ENCODE measurements at places on chromosomes 2 and 18. TPM values are rescaled to one million over a fixed set of nuclear protein-coding genes. Genes with fewer than 3 reads are reported as not detected.

The RTP5 gene
- not detected for polyA plus RNA-seq

The ANKRD53 gene
- polyA plus RNA-seq: 8.9 TPM

The SDC1 gene
- 6.0 TPM for polyA plus RNA-seq

The ATP6V1C2 gene
- polyA plus RNA-seq: 0.79 TPM

The FSIP2 gene
- polyA plus RNA-seq: 0.12 TPM

The SPOPL gene
- polyA plus RNA-seq: 5.7 TPM

The STK39 gene
- polyA plus RNA-seq: 33.7 TPM

The DNER gene
- 1.4 TPM for polyA plus RNA-seq

The TTC39C gene
- polyA plus RNA-seq: 20.7 TPM

The CCDC178 gene
- polyA plus RNA-seq: 12.9 TPM

The ZAP70 gene
- 0.56 TPM for polyA plus RNA-seq

The REL gene
- 6.3 TPM for polyA plus RNA-seq

The TSPYL6 gene
- not detected for polyA plus RNA-seq

The ZNF385B gene
- polyA plus RNA-seq: 6.2 TPM

The SULT1C4 gene
- 3.3 TPM for polyA plus RNA-seq

The DQX1 gene
- 0.31 TPM for polyA plus RNA-seq

The NTSR2 gene
- 1.3 TPM for polyA plus RNA-seq

The IL18RAP gene
- polyA plus RNA-seq: 5.9 TPM

The SNX17 gene
- polyA plus RNA-seq: 49.3 TPM

The GCA gene
- polyA plus RNA-seq: 56.0 TPM

The SERPINB10 gene
- polyA plus RNA-seq: not detected

The EML6 gene
- polyA plus RNA-seq: 0.85 TPM

The TCF23 gene
- 0.18 TPM for polyA plus RNA-seq

The SIX3 gene
- polyA plus RNA-seq: not detected

The CXCR1 gene
- polyA plus RNA-seq: 0.09 TPM

The REEP1 gene
- polyA plus RNA-seq: 2.2 TPM

The CTDSP1 gene
- 72.0 TPM for polyA plus RNA-seq

The DIS3L2 gene
- 10.2 TPM for polyA plus RNA-seq

The UGT1A3 gene
- polyA plus RNA-seq: not detected

The ALPI gene
- 0.02 TPM for polyA plus RNA-seq

The PDCD1 gene
- polyA plus RNA-seq: 0.73 TPM

The SKOR2 gene
- polyA plus RNA-seq: not detected

The LYG2 gene
- polyA plus RNA-seq: not detected

The UGT1A10 gene
- polyA plus RNA-seq: 0.59 TPM

The ARPC2 gene
- 309 TPM for polyA plus RNA-seq

The OSBPL6 gene
- polyA plus RNA-seq: 0.22 TPM

The ABCG5 gene
- 0.03 TPM for polyA plus RNA-seq

The CD8A gene
- 4.1 TPM for polyA plus RNA-seq

The HAAO gene
- polyA plus RNA-seq: 10.9 TPM

The IL37 gene
- polyA plus RNA-seq: not detected

The MDH1B gene
- polyA plus RNA-seq: 0.30 TPM

The PTPRM gene
- polyA plus RNA-seq: 88.9 TPM

The CDH20 gene
- 2.9 TPM for polyA plus RNA-seq

The TTC27 gene
- 8.4 TPM for polyA plus RNA-seq

The MAP3K20 gene
- polyA plus RNA-seq: 6.5 TPM

The YWHAQ gene
- 234 TPM for polyA plus RNA-seq

The RGPD3 gene
- 0.10 TPM for polyA plus RNA-seq

The ASNSD1 gene
- polyA plus RNA-seq: 28.0 TPM

Measured in adipose tissue (tissue), 3 donors.